ENCODE measurements at places on chromosomes 4 and X.

GRCh38 chrX:19177721-19178120 lies 55.5 kb upstream of the ADGRG2 start:
- DNase-seq: no peak

DNA sequence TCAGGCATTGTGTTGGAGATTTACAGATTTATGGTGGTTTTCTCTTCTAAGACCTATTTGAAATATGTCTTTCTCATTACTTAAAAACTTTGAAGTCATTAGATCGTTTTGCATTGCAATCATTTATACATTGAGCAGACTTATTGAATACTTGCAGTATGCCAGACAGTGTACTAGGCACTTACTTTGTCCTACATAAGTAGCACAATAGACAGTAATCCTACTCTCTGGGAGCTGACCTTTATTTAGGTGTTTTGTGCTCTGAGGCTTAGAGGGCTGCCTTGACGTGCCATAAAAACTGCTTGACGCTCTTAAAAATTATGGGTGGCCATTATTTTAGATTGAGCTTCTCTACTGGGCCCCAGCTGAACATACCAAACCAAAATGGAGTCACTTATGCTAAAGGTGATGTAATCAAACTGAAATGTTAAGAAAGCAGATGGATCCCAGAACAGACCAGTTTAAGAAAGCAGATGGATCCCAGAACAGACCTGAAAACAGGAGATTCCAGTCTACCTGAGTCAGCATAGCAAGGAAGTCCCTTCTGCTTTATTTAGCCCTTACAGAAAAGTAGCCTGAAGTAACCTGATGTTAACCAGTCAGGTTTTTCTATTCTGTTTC lies 42.4 kb downstream of the PTTG2 start:
- no peak for DNase-seq

GRCh38 chr4:109434007-109434971 lies 674 bp downstream of the SEC24B start:
- DNase-seq: no peak

DNA sequence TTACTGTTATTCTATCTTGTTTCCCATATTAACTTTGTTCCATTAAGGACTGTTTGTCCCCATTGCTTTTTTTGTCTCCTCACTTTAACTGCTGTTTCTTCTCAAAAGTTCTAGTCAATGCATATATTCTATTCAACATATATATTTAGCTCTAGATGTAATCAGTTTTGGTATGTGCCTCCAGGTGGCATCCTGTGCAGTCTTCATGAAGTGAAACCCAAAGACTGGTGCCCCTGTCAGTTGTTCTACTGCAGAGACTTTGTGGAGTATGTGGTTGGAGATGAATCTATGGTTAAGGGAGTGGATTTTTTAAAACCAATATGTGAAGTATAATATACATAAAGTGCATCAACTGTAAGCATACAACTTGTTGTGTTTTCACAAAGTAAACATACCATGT lies 57.0 kb downstream of the VAMP7 start:
- no peak for DNase-seq

- no peak for DNase-seq
These were observed 10.2 kb upstream of the KCNE5 start for GRCh38 chrX:109635146-109635545.

DNA sequence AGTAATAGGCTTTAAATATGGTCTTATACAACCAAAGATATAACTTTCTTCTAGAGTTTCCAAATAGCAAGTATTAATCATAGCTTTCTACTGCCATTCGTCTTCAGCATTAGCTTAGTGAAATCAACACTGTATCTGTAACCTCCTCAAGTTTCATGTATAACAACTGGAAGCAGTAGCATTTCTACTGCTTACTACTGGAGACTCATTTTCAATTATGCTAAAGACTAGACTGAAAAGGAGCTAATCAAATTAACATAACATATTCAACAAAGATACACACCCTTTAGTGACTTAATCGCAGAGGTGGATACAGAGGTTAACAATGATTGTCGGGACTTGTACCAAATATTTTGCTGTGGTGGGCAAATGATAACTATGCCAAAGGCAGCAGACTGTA lies 344.2 kb upstream of the TEX13C start:
- DNase-seq: no peak

- DNase-seq: no peak
These were observed 84.8 kb upstream of the BMP2K start for GRCh38 chr4:78691334-78691754.
